Mesendoderm (in vitro differentiated cells): ENCODE measurements at places on chromosomes 12 and 14.

DNA sequence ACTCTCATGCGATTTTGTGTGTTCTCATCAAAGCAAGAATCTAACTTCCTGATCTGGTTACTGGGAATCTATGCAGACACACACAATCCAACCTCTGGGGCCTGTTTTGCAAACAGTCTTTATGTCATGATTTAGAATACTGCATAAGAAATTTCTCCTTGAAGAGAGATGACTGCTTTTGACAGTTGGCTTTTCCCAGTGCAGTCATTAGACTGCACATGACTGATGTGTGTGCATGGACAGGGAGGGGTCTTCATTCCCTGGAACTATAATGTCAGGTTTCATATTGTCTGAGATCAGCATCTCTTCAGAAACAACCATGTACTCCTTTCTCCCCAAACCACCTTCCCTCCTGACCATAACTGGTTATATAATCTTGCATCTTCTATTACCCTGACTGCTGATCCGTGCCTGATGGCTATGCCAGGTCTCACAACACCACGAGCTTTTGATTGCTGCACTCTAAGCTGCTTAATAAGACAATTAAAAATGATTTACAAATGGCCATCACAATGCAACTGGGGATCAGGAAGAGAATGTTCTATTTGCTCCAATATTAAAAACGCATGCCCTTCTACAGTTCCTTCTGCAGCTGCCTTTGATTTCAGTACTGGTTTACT is 995.4 kb downstream of the NRXN3 start:
- DNase-seq, result no peak

GRCh38 chr14:22981876-22982476 is 375 bp downstream of the AJUBA start:
- DNase-seq, result peak; percentile 78

DNA sequence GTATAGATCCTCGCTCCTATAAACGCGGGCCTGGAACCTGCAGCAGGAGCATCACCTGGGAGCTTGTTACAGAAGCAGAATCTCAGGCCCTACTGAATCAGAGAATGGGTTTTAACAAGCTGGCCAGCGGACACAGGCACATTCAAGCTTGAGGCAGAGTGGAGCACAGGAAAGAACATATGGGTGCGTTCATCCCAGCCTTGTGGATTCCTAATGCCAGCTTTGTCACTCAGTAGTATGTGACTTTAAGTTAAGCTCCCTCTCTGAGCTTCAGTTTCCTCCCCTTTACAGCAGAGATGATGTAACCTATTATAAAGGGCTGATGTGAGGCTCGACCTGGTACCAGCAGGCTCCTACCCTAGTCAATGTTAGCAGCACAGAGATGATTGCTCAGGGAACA is 204.9 kb downstream of the ZFP36L1 start:
- DNase-seq, result no peak

DNA sequence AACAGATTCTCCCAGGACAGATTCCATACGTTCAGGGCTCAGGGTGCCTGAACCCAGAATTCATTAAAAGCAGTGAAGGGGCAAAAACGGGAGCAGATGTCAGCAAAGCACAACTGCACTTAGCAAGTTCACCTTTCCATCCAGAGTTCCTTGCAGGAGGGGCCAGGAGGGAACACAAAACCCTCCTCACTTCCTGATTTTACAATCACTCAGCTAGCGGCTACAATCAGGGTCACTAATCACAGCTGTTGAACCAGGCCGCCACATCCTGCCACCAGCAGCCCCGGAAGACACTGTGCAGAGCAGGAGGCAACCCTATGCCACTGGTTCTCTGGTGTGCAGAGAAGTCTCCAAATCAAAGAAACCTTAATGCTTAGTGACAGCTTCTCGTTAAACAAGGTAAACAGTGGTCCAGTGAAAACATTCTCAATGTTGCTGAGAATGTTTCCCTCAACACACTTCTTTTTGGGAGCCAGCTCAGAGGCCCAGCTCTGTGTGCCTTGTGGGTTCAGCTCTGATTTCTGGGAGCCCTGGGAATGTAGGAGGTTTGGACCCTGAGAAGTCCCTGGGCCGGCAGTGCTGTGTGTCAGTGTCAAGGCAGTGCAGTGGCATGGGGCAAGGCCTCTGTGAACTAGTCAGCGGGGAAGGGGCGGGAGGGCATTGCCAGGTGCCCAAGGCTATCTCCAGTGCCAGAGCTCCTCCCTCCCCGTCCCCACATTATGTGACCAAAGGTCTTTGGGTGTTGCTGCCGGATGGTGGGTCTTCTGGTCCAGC is 54.5 kb downstream of the VCPKMT start:
- peak; percentile 75 for DNase-seq

DNA sequence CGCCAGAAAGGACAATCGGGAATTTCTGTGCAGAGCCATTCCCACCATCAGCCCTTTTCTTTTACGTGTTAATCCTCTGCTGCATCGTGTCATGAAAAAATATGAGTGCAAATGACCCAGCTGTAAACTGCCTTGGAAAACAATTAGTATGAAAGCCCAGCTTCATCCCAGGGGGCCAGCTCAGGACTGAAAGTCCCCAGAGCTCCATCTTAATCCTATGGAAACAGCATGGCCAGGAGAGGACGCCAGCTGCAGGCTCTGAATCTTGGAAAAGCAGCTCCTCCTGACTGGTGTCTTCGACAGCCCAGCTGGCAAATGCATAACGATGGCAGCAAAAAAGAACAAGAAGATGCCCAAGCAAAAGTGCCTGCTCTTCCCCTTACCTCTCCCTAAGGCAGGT is 191.5 kb downstream of the NTF3 start:
- DNase-seq, result no peak

- DNase-seq, result no peak
Measured at GRCh38 chr12:114741940-114742339, 58.0 kb upstream of the TBX3 start.

GRCh38 chr12:68435816-68436215 is 103.7 kb upstream of the MDM1 start:
- no peak for DNase-seq

- peak; percentile 67 for DNase-seq
Measured at GRCh38 chr14:96039633-96040311, 610 bp downstream of the C14orf132 start.

GRCh38 chr12:94563286-94563685 is 87.1 kb downstream of the TMCC3 start:
- DNase-seq, result no peak

GRCh38 chr12:108939594-108939993 is 59.7 kb downstream of the DAO start:
- DNase-seq, result peak; percentile 73

DNA sequence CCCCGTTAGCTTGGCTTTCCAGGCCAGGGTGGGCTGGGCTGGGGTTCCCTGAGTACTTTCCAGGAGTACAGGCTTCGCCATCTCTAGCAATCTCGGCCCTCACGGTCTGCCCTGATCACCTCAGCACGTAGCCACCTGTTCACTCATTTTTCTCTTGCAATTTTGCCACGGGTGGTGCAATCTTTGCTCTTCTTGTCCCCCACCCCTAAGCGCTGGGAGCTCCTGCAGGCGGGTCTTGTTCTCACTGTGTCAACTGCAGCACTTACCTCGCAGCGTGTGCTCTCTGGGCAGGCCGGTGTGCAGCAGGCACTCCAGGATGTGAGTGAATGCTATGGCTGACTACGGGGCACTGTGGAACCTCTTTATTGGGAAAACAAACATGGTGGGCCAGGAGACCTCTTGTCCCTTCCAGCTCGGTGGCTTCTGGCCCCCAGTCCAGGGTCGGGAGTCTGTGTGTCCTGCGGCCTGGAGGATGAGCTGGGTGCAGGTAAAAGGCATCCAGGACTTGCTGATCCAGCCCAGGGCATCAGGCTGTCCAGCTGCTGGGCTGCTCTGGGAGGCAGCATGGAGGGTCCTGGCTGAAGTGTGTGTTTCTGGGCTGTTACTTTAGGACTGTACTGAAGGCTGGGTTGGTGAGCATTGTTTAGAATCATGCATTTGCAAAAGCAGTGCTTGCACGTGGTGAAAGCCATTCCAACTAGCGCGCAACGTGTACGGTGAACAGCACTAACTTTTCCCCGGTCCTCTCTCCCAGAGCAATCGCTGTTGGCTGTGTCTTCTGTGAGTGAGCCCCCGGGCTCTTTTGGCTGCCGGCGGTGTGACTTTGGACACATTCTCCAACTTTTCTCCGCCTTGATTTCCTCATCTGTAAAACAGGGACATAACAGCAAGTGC is 1.5 kb upstream of the ULK1 start:
- no peak for DNase-seq

GRCh38 chr12:72074956-72075355 is 136.3 kb downstream of the TPH2 start:
- DNase-seq, result peak; percentile 57

DNA sequence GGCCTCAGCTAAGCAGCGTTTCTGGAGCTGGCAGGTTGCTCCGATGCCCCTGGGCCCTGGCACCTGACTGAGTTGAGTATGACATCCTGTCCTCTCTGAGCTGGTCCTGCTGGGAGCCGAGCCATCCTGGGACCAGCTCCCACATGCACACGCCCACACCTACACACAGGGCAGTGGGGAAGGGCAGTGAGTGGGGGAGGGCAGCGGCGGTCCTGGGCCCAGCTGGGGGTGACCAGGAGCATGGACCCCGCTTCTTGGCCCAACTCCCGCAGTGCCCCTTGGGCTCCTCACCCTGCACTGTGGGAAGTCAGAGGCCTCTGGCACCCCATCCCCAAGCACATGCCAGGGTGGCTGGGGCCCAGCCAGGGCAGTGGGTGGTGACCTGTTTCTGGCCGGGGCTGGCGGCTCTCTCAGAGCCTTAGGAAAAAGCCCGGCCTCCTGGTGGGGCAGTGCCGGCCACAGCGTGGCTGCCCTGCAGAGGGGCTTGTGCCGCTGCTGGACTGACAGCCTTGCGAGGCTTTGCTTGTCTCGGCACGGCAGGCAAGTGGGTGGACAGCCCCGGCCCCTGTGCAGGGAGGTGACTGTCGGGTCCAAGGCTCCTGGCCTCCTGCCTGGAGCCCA is 5.9 kb upstream of the CRIP2 start:
- DNase-seq, result no peak

- DNase-seq, result no peak
Measured at GRCh38 chr14:36866867-36867266, 205.2 kb downstream of the PAX9 start.

- DNase-seq, result peak; percentile 11
Measured at GRCh38 chr12:6542209-6543009, 8.1 kb downstream of the GAPDH start.

DNA sequence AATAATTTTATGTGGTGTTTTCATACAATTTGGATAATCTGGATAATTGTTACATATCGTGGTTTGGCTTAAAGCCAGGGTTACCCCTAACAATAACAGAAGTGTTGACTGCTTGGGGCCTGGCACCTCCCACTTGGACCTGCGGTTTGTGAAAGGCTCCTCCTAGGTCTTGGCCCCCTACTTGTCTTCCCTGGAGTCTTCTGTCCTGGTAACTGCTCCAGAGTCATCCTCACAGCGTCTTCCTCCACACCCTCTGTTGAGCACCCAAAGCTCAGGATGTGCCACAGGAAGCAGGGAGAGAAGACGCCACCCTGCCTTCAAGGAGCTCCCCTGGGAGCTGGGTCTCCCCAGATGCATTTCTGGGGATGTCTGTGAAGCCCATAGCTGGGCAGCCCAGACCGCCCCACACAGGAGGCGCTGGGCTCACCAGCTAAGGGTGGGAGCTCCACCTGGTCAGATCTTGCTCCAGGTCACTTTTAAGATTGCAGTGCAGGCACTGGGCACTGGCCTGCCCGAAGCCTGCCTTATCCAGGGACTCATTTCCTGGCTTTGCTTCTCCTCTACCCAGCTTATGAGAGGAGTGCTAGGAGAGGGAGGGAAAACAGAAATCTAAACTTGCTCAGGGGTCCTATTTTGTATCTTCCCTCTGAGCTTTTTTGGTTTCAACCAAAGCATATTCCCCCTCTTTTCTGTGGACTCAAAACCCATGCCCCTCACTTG is 98.2 kb downstream of the ZFP36L1 start:
- DNase-seq, result no peak

DNA sequence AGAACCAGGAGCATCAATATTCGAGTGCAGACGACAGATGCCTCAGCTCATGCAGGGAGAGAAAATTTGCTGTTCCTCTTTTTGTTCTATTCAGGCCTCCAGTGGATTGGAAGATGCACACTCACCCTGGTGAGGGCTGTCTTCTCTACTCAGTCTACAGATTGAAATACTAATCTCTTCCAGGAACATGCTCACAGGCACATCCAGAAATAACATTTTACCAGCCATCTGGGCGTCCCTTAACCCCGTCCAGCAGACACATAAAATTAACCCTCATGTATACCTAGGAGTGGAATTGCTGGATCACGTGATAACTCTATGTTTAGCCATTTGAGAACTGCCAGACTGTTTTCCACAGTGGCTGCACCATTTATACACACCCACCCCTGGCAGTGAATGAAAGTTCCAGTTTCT is 4.5 kb upstream of the OAS2 start:
- no peak for DNase-seq

DNA sequence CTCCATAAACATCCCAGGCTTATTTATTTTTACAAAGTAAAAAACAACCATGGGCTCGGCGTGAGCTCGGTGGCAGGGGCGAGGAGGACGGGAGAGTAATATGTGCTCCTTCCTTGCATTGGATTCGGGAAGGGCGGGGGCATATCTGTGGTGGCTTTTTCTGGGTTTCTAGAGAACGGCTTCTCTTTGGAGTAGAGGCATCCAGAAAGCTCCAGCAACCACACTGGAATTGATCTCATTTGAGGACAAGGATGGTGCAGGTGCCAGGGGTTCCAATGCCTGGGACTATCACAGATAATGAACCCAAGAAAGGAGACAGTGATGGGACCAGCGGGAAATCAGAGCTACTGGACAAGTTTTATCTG is 18.9 kb downstream of the ADGRD1 start:
- DNase-seq, result no peak

- no peak for DNase-seq
Measured at GRCh38 chr12:13697973-13698372, 283.4 kb downstream of the GRIN2B start.

DNA sequence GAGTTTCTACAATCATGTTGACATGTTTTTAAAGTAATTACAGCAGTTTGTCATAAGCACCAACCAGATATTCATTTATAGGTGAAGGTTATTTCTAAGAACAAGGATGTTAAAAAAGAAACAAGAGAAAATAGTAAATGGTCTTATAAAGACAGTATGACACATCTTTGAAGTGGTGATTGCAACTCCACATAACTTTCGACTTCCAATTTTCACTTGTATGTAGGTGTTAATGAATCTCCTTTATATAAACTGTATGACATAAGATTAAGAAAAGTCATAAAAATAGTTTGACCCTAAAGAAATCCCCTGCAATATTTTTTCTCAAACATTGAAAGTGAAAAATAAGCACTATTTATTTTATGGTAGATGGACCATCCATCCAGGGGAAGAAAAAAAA is 144.8 kb upstream of the PTPRQ start:
- DNase-seq, result no peak

- DNase-seq, result peak; percentile 36
Measured at GRCh38 chr12:44405297-44405696, 470.8 kb downstream of the NELL2 start.

- no peak for DNase-seq
Measured at GRCh38 chr12:90543374-90543773, 411.6 kb downstream of the CCER1 start.

DNA sequence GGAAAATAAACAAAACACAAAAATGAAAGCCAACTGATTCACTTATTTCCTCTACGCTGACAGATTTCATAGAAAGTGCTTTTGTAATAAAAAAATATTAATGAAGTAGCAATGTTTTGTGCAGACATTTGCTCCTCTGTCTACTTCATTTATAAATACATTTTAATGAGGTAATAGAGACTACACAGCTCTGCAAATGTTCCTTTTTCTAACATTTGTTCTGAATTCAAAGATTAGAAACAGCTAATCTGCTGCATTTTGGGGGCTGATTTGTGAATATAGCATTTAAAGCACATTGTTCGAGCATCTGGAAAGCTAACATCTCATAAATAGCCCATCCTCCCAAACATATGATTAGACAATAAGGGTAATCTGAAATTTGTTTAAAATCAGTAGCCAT is 97.8 kb downstream of the PRKD1 start:
- DNase-seq, result no peak
